ENCODE measurements at places on chromosomes 1 and 21.

- no peak for DNase-seq
Measured at GRCh38 chr1:92439291-92439690, 47.4 kb downstream of the GFI1 start.

GRCh38 chr1:89999208-89999607 lies 4.3 kb downstream of the ZNF326 start:
- peak; percentile 38 for DNase-seq

- DNase-seq = peak; percentile 55
Measured at GRCh38 chr1:165717918-165718515, 19.7 kb upstream of the ALDH9A1 start.

DNA sequence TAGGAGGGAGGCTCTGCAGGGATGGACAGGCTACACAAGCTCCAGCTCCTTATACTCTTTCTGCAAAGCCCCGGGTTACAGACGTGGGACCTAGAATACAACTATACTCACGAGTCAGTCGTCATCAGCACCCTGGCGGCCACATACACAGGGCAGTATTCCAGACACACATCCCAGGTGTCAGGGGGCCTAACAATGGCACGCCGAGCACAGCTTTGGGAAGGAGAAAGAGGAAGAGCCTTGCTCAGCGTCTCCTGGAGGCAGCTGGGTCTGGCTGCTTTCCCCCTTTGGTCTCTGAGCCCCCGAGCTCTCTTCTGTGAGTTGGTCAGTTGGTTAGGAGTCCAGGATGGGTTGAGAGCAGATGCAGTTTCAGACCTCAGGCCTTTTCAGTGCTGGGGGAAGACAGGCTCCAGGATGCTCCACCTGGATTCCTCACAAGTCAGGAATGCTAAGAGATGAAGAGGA lies 4.5 kb upstream of the POU3F1 start:
- DNase-seq = no peak

DNA sequence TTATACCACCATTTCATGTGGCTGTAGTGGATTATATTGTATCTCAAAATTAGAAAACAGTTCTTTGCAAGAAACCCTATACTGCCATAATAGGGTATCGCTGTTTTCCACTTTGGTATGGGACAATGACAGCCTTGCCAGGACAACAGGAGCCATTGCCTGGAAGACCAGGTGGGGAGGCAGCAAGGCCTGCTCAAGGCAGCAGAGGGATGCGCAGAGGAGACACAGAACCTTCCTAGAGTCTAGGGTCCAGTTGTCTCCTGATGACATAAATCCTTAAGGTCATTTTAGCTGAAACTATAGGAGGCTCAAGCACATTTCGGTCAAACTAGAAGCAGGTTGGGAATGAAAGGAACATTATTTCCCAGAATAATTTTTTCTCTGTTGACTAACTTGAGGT lies 27.6 kb downstream of the IFNGR2 start:
- no peak for DNase-seq

- no peak for DNase-seq
Measured at GRCh38 chr1:214216021-214216420, 64.9 kb upstream of the SMYD2 start.

- no peak for DNase-seq
Measured at GRCh38 chr1:208944981-208945451, 638.5 kb upstream of the CAMK1G start.

- no peak for DNase-seq
Measured at GRCh38 chr1:206784471-206784903, 12.2 kb upstream of the IL10 start.

- DNase-seq = no peak
Measured at GRCh38 chr1:3638027-3638426, 11.9 kb downstream of the WRAP73 start.

DNA sequence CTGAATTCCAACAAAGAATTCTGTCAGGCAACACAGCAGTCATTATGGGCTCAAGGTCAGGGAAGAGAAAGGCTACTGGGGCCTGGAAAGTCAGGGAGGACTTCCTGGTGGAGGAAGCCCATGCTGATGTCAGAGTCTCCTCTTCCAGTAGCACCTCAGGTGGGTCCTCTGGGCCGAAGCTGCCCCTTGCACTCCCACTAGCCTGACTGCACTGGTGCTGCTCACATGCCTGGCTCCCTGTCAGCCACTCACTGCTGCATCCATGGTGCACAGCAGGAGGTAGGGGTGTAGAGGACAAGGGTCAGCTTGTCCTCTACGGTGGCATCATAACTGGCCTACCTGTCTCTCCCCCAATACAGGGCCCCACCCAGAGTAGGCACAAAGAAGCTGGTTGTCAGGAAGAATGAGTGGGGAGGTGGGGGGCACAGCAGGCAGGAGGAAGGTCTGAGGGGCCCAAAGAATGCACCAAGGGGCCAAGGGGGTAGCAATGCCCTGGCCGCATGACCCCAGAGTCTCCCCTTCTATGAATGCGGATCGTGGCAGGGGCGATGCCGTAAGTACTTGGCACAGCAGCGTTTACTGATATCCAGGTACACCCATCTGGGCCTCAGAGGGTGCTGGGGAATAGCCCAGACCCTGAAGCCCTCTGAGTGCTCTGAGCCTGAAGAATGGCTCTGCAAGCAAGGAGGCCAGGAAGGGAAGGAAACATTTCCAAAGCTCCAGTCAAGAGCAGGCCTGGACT lies 80.3 kb downstream of the GLIS1 start:
- DNase-seq = no peak

DNA sequence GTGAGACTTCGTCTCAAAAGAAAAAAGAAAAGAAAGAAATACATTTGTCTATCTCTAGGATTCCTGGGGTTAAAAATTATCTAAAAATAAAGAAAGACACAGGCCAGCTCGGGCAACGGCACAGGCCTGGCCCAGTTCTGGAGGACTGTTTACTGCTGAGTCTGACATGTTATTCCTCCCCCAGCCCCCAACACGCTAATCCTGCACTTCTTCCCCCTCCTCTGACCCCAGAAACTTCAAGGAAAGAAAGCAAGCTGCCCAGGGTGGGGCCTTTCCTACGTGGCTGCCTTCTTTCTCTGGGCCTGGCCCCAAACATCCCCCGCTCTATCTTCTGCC lies 40.0 kb downstream of the ACOT7 start:
- no peak for DNase-seq

DNA sequence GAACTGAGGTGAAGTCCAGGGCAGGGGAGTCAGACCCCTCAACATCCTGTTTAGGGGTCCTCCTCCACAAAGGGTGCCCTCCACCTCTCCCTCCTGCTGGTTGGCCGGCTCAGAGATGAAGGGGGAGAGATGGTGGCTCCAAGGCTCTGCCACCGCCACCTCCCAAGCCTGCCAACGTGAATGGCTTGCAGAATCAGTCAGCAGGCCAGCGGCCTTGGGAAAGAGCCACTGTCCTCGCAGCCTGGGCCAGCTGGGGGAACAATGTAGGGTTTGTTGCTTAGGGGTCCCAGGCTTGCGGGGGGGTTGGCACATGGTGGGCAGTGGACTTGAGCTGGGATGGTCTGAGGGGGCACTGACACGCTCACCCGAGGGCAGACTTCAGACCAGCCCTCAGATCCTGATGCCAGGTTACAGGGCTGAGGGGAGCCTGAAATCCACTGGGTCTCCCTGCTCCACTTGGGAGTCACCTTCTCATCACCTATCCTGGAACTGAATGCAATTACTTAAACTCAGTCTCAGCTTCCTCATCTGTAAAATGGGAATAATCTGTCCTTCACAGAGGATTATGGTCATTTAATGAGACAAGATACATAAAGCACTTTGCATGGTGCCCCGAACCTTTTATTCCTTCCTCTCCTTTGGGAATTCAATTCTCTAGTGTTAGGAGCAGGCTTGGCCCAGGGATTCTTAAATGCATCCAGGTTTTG lies 8.3 kb downstream of the GPR37L1 start:
- DNase-seq = no peak
